ENCODE measurements at places on chromosomes 5 and 9.

- no peak for DNase-seq
Measured at GRCh38 chr9:135372036-135372435, 107.5 kb upstream of the PPP1R26 start.

DNA sequence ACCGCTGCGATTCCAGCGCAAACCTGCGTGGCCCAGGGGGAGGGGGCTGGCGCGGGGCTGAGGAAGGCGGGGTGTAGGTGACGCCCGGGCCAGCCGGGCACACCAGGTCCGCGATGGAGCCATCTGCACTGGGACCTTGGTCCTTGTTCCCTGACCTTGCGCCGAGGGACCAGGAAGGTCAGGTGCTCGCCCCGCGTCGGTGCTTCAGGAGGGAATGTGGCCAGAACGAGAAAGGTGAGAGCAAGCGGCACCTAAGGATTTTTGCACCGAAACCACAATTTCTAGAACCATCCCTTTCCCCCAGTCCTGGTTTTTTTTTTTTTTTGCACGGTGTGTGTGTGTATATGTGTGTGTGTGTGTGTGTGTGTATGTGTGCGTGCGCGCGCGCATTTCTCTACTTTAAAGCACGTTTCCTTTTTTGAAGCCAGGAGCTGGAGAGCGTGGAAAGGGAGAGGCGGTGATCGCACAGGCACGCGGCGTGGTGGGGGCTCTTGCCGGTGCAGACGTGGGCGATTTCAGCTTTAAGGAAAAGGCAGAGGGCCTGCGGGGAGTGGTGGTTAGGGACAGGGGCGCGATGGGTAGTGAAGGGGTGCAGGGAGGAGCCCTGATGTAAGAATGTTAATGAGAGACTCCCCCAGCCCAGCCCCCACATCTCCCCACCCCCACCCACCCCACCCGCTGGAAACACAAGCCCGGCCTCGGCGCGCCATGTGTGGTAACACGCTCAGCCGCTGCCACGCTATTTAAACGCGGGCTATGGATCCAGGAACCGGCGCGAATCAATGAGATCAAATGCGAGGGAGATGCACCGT is at the start of gene NPR3:
Gene NPR3, plus strand, starts transcription at position 772 of the 812 bp plus-strand sequence. CDS start 456 bp downstream, outside the sequence.
- DNase-seq = peak; percentile 89

- DNase-seq = no peak
Measured at GRCh38 chr5:79561525-79561893, 47.6 kb upstream of the HOMER1 start.

- DNase-seq = peak; percentile 62
Measured at GRCh38 chr5:150946351-150946905, 41.6 kb upstream of the ZNF300 start.

DNA sequence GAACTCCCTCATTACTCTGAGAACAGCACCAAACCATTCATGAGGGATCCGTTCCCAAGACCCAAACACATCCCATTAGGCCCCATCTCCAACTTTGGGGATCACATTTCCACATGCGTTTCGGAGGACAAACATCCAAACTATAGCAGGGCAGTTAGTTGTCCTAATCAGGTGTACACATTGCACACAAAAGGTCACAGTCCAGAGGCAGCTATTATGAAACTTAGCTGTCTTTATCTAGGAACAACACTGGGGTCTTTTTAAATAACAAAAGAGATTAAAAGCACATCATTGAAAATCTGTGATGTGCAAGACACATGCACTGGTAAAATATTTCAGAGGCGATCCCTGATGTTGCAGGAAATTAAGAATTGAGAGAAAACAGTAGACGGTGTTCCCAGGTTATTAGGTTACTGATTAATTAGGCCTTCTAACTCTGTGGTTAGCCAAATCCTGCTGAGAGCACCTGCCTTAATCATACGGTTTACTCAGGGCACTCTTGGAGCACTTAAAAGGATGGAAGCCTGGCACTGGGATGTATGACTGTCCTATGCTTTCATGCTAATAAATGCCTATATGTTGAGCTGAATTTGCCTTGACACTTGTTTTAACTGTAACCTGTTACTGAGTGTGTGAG is 1574.5 kb upstream of the WWC1 start:
- DNase-seq = no peak
